ENCODE measurements at places on chromosomes 5 and 9.

GRCh38 chr5:39977066-39977655, 552.4 kb upstream of the DAB2 start:
- DNase-seq = no peak

- DNase-seq = no peak
Observed at GRCh38 chr5:100542086-100542485, 6.9 kb downstream of the FAM174A start.

DNA sequence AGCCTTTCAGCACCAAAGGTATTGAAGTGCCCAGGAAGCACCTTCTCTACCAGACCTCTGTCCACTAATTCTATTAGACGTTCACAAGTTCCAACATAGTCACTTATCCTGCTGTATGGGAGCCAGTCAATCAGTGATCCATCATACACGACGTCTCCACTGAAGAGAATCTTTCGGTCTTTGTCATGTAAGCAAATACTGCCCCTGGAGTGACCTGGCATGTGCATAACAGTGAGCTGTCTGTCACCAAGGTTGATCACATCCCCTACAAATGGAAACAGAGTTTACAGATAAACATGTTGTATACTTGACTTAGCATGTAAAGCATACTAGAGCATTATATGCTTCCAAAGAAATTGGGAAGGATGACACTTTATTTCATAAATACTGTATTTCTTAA, 13.3 kb downstream of the MBLAC2 start:
- DNase-seq = no peak

DNA sequence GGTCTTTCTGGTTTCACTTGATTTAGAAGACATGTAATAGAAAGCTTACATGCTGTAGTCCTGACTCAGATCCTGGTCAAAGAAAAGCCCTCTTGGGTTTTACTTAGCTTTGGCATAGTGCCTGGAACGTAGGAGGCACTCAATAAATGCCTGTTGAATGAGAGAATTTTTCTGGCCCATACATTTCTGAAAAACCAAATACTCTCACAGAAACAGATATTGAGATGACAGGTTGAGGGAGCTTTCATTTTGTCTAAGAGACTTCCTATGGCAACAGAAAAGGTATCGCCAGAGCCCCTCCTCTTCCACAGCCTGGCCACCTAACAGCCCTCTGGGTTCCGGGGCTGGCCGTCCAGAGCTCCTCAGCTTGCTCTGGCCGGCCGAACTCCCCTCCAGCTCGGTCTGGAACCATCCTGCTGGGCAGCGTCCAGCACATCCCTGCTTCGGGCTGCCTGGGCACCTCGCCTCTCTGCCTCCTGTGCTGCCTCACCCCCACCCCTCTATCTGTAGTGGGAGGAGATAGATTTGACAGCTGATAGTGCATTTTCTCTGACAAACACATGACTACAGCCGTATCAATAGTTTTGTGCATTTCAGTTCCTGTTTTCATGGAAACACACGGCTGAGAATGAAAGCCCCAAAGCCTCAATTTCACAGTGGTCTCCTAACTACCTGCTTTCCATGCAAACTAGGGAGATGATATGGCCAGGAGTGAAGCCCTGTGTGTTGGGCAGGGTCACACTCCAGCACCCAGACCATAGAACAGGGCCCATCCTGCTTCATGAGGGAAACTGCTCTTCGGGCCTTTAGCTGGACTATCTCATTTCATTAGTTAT, 1.1 kb downstream of the IL4 start:
- DNase-seq = no peak

GRCh38 chr9:93657331-93658111, 81.1 kb downstream of the PHF2 start:
- DNase-seq = no peak

GRCh38 chr5:76225336-76225735, 142.2 kb downstream of the SV2C start:
- no peak for DNase-seq

DNA sequence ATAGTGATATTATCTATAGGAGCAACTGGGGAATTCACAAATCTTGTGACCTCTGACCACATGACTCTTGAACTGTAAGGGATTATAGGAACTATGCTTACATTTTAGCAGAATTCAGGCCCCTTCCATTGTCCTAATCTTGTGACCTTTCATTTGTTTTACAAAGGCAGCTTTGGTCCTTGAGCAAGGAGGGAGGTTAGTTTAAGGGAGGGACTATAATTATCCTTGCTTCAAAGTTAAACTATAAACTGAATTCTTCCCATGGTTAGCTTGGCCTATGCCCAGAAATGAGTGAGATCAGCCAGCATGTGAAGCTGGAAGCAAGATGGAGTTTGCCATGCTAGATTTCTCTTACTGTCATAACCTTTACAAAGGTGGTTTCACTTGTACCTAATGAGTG, 51.2 kb downstream of the TARS1 start:
- no peak for DNase-seq

DNA sequence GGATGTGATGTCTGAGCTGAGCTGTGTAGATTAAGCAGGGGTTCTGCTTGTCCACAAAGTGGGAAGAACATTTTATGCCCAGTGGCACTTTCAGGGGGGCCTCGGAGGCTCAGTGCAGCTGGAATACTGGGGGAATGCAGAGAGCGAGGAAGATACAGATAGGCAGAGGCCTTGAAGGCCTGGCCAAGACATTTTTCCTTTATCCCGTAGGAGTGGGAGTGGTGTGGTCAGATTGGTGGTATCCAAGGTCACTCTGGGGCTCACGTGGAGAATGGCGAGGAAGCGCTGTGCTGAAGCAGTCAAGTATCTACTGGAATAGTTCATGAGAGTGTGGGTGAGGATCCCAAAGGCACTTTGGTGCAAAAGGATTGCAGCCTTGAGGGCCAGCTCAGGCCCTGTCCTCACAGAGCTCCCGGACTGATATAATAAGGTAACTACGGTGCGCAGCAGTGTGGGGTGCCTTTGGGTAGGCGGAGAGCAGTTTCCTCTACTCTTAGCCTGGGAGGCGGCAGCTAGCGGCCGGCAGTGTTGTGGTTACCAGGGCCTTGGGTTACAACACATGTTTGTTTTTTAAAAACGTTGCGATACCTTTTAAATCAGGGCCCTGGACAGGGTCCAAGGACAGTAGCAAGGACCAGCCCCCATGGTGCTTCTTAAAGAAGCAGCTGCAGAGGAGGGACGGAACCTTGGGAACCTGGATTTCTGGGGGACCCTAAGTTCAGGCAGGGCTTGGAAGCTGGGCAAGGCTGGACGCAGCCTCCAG, 10.8 kb upstream of the CCDC69 start:
- DNase-seq = peak; percentile 41

DNA sequence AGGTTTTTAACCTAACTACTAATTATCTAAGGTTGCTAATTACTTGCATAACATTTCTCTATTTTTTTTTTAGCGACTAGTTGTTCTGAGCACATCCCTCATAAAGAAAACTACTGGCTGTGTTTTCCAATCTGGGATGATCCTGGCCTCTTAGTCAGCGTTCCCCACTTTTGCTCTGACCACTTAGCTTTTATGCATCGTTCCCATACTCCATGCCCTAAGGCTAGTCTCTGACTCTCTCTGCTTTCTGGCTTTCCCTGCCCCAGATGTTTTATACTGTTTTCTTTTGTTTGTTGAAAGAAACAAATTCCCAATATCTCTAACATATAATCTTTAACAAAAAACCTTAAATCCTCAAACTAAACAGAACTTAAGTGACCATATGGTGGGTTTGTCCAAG, 217.9 kb downstream of the SPATA31D1 start:
- no peak for DNase-seq

DNA sequence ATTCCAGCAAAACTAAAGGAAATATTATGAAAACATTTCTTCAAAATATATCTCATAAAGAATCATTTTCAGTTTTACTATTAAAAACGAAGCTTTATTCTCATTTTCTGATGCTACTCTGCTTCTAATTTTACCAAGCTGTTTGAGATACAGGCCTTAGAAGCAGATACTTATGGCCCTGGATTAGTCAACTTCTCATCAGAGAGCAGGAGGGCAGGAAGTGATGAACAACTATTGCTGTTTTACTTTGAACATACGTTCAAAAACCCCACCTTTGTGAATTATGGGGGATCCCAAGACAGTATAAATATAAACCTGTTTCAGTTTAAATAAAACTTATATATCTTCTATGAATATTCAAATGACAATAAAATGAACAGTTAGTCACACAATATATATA, 16.0 kb downstream of the MPDZ start:
- no peak for DNase-seq

- no peak for DNase-seq
Observed at GRCh38 chr9:22136461-22137096, 127.5 kb upstream of the CDKN2B start.
